Type B pancreatic cell (in vitro differentiated cells): ENCODE measurements at places on chromosomes 1 and 21. TPM values are rescaled to one million over a fixed set of nuclear protein-coding genes. Genes with fewer than 3 reads are reported as not detected.

Gene PGLYRP4
- 4.4 and 5.9 TPM in 2 replicates for total RNA-seq

Gene CYP4A11
- not detected in 2 replicates for total RNA-seq

DNA sequence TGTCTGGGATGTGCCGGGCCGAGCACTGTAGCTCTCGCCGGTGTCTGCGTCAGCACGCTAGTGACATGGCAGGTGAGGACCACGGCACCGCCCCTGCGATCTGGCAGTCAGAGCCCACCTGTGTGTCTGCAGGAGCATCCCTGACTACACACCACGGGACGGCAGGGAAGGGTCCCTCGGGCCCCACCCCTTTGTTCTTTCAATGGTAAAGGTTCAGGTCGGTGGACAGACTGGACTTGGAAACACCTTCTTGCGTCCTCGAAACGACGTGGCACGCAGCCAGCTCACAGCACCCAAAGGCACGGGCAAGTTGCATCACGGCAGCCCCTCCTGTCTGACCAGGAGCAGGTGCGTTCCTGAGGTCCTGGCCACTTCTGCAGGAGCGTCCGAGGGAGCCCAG, 3.7 kb upstream of the SAMD11 start:
- no peak for DNase-seq

DNA sequence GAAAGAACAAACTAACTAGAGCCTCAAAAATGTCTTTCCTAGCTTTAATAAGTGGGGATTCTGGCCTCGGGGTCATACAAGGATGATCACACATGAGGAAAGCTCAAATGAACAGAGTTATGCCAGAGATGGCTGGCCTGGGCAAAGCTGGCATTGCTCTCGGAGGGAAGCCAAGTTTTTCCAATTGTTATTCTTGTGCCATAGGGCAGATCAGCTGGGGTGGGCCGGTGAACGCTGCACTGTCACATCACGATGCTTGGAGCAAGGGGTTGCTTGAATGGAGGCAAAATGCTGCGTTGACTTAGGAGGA, 75.9 kb upstream of the LYST start:
- DNase-seq: no peak

Gene CAPN8
- total RNA-seq: 0.71 and 2.3 TPM in 2 replicates

Gene TEX38
- not detected in 2 replicates for total RNA-seq

DNA sequence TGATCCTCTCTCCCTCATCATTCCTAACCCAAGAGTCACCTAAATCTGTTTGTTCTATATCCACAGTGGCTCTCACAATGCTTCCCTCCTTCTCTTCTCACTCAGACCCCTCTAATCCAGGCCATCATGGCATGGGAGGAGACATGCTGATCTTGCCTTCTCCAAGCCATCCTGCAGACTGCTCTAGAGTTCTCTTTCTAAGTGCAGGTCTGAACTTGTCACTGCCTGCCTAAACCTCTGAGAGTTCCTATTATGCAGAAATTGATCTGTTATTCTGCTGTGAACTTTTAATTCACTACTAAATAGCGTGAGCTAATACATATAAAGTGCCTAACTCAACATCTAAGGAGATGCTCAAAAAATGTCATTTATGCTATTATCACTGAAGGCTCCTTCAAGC, 26.8 kb downstream of the LAMC2 start:
- no peak for DNase-seq

GRCh38 chr1:201711811-201712210, 117.1 kb upstream of the IPO9 start:
- no peak for DNase-seq

DNA sequence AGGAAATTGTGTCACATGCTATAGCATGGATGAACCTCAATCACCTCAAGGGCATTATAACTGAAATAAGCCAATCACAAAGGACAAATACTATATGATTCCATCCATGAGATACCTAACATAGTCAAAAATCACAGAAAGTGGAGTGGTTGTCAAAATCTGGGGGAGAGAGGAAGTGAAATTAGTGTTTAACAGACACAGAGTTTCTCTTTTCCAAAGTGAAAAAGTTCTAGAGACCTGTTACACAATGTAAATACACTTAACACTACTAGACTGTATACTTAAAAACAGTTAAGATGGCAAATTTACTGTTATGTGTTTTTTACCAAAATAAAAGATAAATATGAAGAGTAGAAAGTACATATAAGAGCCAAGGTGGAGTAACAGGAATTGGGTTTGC, 31.8 kb downstream of the ZNF644 start:
- DNase-seq: no peak

DNA sequence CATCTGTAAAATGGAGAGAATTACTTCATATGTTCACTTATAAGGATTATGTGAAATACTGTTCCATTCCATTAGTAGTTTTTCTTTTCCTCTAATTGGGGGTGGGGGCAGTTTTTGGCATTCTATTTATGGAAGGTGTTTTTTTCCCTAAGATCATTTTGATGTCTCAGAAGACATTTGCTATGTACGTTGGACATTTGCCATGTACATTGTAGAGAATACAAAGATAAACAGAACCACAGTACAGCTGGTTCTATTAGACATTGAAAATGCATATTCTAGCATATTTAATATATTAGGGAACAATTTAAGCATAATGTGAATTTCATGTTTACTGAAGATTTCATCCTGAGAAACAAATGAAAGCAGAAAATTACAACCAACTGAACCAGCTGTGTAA, 98.5 kb downstream of the PTBP2 start:
- DNase-seq: no peak

Gene CHIA
- 1.3 and 1.9 TPM in 2 replicates for total RNA-seq

GRCh38 chr1:29626726-29627125, 390.4 kb downstream of the PTPRU start:
- no peak for DNase-seq

GRCh38 chr1:17360272-17360956, 11.6 kb upstream of the PADI6 start:
- no peak for DNase-seq

- no peak for DNase-seq
These were observed 38.5 kb downstream of the CSMD2 start for GRCh38 chr1:34126486-34126885.

DNA sequence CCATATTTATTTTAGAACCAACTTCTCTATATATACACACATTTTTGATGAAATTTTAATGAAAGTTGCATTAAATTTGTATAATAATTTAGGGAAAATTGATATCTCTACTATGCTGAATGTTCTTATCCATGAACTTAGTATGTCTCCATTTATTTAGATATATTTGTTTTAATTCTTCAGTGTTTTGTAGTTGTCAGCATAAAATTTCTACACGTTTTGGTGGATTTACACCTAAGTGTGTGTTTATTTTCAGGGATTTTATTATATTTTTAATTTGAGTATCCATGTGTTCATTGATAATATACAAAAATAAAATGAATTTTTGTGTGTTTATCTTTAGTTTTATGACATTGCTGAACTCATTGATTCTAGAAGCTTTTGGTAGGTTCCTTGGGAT, 36.7 kb downstream of the PCBP3 start:
- DNase-seq: no peak

DNA sequence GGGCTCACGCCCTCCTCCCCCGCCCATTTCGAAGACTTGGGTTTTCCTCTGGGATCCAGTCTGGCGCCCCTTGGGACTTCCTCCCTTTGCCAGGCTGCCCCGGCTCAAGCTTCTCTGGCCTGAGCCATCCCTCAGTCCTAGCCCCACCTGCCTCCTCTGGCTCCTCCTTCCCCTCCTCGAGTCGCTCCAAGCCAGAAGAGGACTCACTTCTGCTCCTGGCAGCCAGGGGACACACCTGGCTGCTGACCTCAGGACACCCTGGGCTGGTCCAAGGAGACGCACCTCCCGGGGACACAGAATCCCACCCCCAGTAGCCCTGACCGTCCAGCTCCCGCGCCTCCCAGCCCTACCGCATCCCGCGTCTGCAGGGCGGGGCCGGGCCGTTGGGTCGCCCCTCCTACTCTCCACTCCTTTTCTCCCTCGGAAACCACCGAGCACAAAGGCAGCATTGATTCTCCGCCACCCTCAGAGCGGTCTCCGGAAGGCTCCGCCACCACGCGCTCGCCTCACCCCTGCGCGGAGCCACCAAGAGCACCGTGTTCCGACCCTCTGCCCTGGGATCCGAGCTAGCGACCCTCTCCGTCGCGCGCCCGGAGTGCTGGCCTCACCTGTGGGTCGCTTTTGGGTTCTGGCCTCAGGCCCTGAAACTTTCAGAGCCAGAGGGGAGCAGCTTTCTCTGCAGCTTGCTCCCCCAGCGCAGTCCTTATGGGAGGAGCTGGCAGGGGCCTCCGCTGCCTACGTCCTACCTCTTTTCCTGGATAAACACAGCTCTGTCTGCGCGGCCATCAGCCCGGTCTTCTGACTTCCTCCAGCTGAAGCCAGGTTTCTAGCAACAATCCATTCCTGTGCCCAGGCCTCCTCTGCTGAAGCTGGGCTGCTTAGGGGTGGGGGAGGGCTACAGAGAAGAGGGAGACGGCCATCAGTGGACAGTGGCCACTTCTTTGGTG, at the start of gene C2CD4D:
Gene C2CD4D (minus strand): TSS at position 364 of the 947 bp plus-strand sequence. CDS start 831 bp downstream, outside the sequence.
- DNase-seq: no peak

Gene LENEP
- total RNA-seq: 0.52 and 1.1 TPM in 2 replicates

Gene SPRR2E
- total RNA-seq: not detected in 2 replicates

Gene KDM5B
- 165 and 182 TPM in 2 replicates for total RNA-seq

DNA sequence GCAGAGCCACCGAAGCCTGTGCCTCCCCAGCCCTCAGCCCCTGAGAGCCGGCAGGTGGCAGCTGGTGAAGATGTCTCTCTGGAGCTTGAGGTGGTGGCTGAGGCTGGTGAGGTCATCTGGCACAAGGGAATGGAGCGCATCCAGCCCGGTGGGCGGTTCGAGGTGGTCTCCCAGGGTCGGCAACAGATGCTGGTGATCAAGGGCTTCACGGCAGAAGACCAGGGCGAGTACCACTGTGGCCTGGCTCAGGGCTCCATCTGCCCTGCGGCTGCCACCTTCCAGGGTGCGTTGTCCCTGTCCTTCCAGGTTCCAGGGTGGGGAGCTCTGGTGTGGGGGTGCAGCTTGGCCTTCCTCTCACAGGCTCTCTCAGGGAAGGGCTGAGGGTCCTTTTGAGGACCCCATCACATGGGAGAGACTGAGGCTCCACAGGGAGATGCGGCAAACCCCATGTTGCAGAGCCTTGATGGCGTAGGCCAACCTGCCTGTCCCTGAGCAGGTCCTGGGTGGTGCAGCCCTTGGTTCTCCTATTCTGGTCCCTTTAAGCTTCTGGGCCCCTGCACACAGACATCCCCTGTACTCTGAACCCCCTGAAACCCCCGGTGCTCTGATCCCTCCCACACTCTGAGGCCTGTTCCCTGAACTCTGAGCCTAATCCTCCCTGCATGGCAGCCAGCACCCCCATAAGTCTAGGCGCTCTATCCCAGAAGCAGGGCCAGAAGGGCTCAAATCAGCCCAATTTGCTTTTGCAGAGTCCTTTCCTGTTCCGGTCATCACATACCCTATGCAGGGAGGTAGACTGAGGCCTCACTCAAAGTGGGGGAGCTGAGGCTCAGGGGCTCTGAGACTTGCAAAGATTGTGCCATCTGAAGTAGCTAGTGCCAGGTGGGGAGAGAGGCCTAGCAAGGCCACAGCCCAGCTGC, 88.5 kb downstream of the TRIM11 start:
- peak; percentile 55 for DNase-seq

- no peak for DNase-seq
These were observed 233.2 kb downstream of the NPHP4 start for GRCh38 chr1:5758859-5759578.

Gene IL19
- not detected in 2 replicates for total RNA-seq

DNA sequence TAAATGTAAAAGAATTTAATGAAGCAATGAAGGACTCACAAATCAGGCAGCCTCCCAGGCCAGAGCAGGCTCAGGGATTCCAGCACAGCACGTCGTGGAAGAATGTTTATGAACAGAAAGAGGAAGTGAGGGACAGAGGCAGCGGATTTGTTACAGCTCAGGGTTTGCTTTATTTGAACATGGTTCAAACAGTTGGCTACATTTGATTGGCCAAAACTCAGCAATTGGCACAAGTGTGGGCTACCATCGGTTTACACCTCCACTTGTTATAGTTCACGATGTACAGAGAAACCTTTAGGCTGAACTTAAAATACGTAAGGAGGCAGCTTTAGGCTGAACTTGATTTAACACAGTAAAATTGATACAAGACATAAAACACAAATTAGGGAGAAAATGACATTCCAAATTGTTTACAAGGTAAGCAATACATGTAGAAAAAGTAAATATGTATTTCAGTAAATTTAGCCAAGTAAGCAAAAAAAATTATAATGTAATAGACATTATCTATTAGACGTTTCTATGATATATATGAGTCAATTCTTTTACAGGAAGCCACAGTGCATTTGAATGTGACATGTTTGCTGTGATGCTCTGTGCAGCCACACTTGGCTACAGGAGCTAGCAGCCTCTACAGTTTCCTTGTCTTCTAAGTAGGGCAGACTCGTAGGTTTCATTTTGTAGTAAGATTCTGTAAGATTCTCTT, 126.5 kb downstream of the ADSS2 start:
- DNase-seq: no peak

- DNase-seq: no peak
These were observed 14.4 kb downstream of the SARS1 start for GRCh38 chr1:109228167-109228566.

Gene KIF14
- 3.8 and 12.8 TPM in 2 replicates for total RNA-seq

Gene MAP3K21
- 3.6 and 6.4 TPM in 2 replicates for total RNA-seq

DNA sequence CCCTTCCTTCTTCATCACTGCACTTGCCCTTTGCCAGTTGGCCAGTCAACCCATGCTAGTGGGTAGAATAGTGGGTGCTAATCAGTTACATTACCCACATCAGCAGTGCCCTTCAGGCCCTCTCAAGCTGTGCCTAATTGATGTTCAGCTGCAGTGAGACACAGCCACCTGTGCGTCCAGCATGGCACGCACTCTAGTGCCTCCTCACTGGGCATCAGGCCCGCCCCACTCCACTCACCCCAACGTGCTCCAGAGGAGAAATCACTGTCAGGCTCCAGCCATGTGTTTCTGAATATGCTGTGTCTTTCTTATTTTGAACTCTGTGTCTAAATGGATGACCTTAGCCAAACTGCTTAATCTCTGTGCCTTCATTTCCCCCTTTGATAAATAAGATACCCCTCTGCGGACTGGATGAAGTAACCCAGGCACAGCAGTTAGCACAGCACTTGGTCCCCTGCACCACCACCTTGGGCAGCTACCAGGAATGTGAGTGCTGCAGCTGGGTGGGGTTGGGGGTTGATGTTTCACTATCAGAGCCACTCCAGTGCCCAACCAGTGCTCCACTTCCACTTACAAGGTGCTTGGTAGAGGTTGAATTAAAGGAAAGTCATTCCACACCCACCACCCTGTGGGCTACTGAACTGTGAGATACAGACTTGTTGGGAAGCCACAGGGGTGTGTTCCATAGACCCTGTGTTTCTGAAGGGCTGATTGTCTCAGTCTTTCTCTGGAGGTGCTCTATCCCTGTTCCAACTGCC, 8.9 kb upstream of the ADORA3 start:
- DNase-seq: no peak

DNA sequence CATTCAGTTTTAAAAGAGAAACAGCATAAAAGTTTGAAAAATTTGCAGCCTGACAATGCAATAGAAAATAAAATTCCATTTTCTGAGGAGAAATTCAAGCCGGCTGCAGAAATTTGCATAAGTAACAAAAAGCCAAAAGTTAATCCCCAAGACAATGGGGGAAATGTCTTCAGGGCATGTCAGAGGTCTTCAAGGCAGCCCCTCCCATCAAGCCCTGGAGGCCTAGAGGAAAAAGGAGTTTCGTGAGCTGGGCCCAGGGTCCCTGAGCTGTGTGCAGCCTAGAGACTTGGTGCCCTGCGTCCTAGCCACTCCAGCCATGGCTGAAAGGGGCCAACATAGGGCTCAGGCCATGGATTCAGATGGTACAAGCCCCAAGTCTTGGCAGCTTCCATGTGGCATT, 74.6 kb downstream of the PIK3R3 start:
- DNase-seq: no peak

- no peak for DNase-seq
These were observed 179.6 kb downstream of the PLPP3 start for GRCh38 chr1:56399795-56400194.
